ENCODE measurements at places on chromosomes 4 and X.

DNA sequence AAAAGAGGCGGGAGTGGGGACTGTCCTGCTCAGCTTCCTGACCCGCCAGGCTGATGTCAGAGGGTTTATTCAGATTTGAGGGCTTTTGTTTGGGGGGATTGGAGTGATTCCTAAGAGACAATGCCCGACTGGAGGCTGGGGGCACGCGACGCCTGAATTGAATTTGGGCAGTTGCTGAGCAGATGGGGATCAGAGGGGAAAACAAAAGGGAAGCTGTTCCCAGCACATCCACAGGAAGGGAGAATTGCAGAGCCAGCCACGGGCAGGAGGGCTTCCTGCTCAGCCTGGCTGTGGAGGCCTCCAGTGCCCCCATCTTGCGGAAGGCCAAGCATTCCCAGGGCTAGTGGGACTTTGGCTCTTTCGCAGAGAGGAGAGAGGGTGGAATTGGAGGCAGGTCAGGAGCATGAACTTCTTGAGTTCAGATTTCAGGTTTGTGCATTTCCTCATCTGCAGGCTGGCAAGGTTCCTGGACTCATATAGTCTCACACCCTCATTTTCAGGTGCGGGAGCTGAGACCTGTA is 162.8 kb downstream of the NHS start:
- no peak for DNase-seq

- no peak for DNase-seq
Measured at GRCh38 chr4:10747186-10747585, 62.6 kb upstream of the CLNK start.

- DNase-seq = peak; percentile 29
Measured at GRCh38 chr4:155787113-155787710, 28.4 kb downstream of the GUCY1B1 start.

GRCh38 chr4:972651-973424 is 531 bp downstream of the DGKQ start:
- peak; percentile 78 for DNase-seq

DNA sequence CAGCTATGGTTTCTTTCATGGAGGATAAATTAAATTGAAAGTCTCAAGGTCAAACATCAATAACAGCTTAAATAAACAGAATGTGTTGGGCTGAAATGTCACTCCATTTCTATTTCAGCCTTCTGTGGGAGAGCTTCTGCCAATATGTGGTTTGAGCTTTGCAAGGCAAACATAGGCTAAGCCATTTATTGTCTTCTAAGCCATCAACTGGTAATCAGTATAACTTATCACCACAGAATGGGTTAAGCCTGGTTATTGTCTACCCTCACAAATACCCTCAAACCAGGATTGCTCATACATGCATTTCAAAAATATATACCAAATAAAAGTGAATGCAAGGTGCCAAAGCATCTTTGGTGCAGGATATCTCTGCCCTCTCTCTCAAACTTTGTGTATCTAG is 52.7 kb downstream of the GABRB1 start:
- no peak for DNase-seq

- DNase-seq = no peak
Measured at GRCh38 chrX:74408304-74408703, 13.0 kb upstream of the SLC16A2 start.

GRCh38 chr4:45036677-45037076 is 310.3 kb upstream of the GNPDA2 start:
- no peak for DNase-seq

DNA sequence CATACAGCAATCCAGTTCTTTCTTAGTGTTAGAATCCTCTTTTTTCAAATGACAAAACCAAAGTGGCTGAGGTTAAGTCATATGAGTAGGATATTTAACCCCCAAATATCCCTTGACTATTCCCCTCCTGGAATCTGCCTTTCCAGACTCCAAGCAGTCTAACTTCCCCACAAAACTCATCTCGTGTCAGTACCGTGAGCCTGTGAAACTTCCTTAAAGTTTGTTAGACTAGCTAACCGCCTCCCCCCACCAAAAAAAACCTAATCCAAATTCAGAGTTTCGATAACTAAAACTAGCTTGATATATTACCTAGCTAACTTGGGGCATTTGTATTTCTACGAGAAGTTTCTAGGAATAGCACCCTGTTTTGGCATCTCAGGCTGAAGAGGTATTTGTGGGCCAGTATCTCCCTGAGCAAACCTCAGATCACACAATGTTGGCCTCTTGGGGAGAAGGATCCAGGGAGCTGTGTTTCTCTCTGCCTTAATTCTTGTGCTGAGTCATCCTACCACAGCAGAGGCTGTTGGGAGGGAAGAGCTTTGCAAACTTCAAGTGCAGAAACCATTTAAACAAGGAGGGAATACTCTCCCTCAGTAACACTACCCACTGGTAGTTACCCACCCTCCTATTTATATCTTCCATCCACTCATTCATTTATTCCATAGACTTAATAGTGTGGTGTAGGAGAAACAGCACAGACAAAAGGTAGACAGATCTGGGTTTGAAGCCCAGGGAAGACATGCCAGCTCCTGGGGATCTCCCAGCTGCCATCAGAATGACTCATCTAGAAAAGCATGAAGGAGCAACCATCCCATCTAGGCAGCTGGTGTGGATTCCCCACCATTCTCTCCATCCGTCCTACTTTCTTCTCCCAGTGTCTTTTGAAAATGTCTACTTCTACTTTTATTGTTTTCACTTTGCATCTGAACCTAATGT is 39.3 kb upstream of the TXK start:
- peak; percentile 16 for DNase-seq

DNA sequence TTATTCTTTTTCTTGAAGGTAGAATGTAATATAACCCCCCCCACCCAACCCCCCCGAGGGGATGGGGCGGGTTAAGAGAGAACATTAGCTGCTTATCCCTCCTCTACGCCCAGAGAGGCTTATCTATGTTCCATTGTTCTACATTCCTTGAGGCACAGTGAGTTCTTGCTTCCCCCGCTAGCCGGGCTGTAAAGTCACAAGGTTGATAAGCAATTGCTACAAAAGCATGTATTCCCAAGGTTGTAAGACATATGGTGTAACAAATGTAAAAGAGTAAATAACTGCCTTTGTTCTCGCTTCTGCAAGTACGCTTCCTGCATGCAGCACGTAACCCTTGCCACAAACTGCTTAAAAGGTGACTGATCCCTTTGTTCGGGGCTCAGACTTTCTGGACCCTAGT is 8.2 kb downstream of the DCAF8L2 start:
- DNase-seq = no peak

GRCh38 chr4:150573534-150573933 is 8.4 kb upstream of the MAB21L2 start:
- peak; percentile 32 for DNase-seq

- no peak for DNase-seq
Measured at GRCh38 chr4:118756958-118757357, 71.8 kb downstream of the METTL14 start.

DNA sequence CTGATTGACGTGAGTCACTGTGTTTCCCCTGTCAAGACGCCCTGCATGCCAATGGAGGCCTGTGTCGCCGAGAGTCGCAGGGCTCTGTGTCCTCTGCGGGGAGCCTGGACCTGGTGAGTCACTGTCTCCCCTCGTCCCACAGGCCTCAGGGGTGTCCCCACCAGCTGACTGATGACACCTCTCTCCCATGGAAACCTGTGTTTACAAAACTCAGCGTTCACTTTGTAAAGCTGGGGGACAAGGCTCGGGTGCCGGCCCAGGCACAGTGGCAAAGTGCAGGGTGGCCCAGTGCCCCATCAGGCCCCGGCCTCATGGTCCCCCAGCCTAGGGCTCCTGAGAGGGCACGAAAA is 21.2 kb upstream of the HGFAC start:
- no peak for DNase-seq

- DNase-seq = no peak
Measured at GRCh38 chr4:43607400-43607799, 714.9 kb downstream of the GRXCR1 start.

GRCh38 chrX:24245202-24245601 is 68.7 kb downstream of the SUPT20HL2 start:
- DNase-seq = peak; percentile 57

- no peak for DNase-seq
Measured at GRCh38 chr4:26319949-26320537, 771 bp upstream of the RBPJ start.

DNA sequence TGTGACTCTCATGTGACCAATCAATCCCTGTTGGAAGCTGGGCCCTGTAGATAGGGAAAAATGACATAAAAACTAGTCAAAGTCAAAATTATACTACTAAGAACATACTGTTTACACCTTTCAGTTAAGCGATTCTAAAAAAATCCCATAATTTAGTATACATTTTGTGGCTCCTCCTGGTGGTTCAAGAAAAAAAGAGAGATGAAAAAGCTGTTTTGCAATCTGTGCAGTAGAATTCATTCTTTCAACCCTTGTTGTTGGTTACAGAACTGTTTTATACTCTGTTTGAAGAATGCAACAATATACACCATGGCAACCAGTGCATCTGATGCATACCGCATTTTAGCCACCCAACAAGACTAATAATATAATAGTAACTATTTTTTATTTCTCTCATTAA is 66.8 kb upstream of the ANK2 start:
- DNase-seq = no peak

- DNase-seq = no peak
Measured at GRCh38 chr4:175127314-175127713, 209.2 kb downstream of the ADAM29 start.

- peak; percentile 9 for DNase-seq
Measured at GRCh38 chrX:41720125-41720779, 3.7 kb upstream of the GPR82 start.

DNA sequence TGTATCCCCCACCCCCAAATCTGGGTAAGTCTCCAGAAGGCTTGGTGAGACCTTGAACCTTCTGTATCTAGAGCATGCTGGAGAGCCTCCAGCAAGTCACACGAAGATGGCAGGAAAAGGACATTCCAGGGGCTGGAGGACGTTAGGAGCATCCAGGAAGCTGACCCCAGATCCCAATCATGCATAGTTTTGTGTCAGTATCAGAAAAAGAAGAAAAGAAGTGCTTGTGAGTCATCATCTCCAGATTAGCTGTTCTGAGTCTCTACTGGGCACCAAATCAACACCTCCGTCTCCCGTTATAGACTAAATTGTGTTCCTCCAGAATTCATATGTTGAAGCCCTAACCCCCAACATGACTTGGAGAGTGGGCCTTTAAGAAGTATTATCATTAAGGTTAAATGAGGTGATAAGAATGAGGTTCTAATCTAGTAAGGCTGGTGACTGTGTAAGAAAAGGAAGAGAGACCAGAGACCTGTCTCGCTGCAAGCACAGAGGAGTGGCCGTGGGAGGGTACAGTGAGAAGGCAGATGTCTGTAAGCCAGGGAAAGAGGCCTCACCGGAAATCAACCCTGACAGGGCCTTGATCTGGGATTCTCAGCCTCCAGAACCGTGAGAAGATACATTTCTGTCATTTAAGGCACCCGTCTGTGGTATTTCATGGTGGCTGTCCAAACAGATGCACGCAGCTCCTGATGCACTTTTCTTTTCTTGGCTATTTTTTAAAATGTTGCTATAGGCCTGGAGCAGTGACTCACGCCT is 38.1 kb upstream of the CLDN24 start:
- no peak for DNase-seq

- DNase-seq = no peak
Measured at GRCh38 chr4:123777373-123777772, 380.8 kb downstream of the SPRY1 start.

GRCh38 chr4:148779771-148780170 is 337.6 kb upstream of the NR3C2 start:
- DNase-seq = no peak

- no peak for DNase-seq
Measured at GRCh38 chr4:143287572-143287923, 49.1 kb upstream of the GAB1 start.

DNA sequence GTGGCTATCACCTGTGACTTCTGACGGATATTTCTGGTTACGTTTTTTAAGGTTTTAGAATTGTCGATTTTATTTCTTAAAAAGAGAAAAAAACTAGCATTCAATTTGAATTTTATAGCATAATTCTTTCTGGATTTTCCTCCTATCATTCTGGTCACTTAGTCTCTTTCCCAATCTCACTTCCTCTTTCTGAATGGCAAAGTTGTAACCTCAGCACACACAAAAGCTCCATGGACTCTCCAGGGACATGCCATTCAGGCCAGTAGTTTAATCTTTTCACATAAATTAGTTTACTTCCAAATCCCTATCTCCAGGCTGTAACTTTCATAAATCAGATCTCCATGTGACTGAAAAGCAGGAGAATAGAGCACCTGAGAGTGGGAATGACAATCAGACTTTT is 110.7 kb downstream of the ARAP2 start:
- DNase-seq = no peak

GRCh38 chrX:131305926-131306325 is 16.8 kb upstream of the IGSF1 start:
- no peak for DNase-seq

- no peak for DNase-seq
Measured at GRCh38 chrX:9495496-9495895, 30.6 kb downstream of the TBL1X start.

DNA sequence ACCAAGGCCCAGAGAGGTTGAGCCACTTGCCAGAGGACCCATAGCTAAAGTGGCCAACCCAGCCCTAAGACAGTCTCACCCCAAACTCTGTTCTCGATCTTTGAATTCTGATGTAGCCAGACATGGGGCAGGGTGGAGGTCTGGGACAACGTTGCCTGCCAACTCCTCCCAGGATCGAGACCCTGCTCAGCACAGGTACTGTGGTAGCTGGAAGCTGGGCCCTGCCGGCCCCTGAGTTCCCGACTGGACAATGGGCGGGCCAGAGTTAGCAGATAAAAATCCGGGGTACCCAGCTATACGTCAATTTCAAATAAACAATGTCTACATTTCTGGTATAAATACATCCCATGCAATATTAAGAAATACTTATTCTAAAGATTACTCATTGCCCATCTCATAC is 35.3 kb downstream of the ADRA2C start:
- DNase-seq = no peak

DNA sequence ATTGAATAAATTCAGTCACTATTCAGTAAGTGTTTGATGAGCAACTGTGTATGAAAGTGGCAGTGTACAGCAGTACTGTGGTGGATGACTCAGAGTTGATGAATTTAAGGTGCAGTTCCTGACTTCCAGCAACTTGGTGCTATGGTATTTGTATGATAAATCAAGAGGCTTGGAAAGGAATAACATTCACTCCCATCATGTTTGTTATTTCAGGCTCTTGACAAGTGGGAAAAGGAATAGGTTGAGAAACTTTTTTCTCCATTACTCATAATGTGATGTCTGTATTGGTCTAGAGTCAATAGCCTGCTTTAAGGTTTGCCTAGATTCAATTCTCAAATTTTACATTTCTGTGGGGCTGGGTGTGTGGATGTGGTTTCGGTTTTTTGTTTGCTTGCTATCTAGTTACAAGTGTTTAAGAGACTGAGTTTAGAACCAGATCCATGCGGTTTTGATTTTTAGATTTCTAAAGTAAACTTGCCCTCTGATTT is 35.1 kb upstream of the CYP2U1 start:
- peak; percentile 65 for DNase-seq

DNA sequence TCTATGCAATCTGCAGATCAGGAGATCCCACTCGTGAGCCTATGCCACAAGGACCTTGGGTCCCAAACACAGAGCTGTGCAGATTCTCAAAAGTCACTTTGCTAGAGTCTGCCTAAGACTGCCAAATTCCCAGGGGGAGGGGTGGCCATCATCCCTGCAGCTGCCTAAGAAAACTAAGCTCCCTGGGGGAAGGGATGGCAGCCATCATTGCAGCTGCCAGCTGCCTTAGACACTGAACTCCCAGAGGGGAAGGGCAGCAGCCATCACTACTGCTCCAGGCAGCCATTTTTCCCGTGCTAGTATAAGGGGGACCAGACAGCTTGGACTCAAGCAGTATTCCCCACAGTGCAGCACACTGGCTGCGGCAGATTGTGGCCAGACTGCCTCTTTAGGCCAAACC is 156.9 kb downstream of the NKX6-1 start:
- DNase-seq = no peak

GRCh38 chrX:100895365-100896075 is 21.4 kb upstream of the NOX1 start:
- DNase-seq = peak; percentile 12

Measured in AG08396 (cell line).